ENCODE measurements at places on chromosomes 4 and X. TPM values are rescaled to one million over a fixed set of nuclear protein-coding genes. Genes with fewer than 3 reads are reported as not detected.

Gene SOWAHB
- total RNA-seq = not detected

Gene AVPR2
- total RNA-seq = not detected

Gene STPG2
- total RNA-seq = 0.23 TPM

Gene FANCB
- total RNA-seq = 9.3 TPM

Gene FAM47A
- total RNA-seq = not detected

Gene DKK2
- 0.56 TPM for total RNA-seq

Gene ACE2
- not detected for total RNA-seq

Gene SASH3
- total RNA-seq = 356 TPM

Gene AKAP14
- total RNA-seq = not detected

Gene CFI
- not detected for total RNA-seq

Gene RNF150
- total RNA-seq = not detected

DNA sequence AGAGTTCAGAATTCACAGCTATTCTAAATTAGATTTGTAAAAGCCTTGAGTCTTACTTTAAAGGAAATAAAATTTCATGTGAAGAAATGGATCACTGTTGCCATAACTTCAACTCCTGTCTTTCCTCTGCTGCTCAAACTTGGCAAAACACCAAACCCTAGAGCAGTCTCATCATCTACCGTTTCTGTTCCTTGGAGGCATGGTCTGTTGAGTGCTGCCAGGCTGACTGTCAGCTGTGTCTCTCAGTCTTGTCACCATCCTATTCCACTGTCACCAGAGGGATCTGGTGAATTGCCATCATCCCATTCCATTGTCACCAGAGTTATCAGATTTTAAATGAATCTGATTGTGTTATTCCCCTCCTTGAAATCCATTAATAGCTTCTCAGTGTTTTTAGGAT lies 55.6 kb downstream of the STIM2 start:
- no peak for DNase-seq

DNA sequence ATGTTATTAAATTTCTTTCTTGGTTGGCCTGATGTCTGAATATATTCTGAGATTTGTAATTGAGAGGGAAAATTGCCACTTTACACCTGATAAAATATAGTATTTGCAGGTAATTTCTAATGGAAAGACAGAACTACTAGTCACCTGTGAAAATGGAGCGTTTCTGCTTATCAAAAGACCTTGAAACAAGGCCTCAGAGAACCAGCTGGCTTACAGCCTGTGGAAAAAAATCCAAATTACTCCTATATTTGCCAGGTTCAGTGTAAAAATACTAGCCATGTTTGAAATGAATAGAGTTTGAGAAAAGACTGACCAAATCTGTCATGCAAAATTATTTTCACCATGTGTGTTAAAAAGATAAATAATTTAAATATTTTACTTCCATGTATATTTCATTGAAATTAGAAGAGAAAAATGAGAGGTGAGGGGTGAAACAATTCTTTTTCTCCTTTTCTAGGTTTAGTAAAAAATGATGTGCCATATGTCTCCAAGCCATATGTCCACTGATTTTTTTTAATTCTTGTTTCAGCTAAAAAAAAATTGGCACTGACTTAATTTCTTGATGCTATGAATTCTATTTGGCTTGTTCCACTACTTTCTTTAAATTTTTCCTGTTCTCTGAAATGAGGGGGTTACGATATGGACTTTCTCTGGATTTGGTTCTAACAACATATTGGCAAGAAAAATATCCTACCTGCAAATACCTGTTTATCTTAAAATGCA lies 464.9 kb downstream of the GRXCR1 start:
- DNase-seq = no peak

DNA sequence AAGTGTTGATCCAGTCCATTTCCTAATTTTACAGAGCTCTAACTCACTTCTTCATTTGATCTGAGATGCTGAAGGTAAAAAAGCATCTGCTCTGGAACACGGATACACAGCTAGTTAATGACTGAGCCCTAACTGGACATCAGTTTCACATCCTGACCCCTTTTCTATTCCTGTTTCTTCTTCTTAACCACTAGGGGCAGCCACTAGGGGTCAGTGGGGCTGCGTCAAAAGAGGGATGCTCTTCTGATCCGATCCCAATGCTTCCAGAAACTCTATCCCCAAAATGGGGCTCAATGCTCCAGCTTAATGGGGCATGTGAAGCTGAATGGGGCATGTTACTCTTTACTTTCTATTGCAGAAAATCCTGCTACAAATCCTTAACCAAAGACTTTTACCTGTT lies 33.4 kb upstream of the PHKA2 start:
- no peak for DNase-seq

- DNase-seq = no peak
Observed at GRCh38 chr4:41015016-41015675, 199.2 kb downstream of the APBB2 start.

- DNase-seq = no peak
Observed at GRCh38 chr4:74638689-74639088, 155.6 kb downstream of the BTC start.

GRCh38 chrX:149003863-149004660 lies 501.0 kb downstream of the IDS start:
- DNase-seq = no peak

GRCh38 chrX:15014281-15014680 lies 141.1 kb downstream of the MOSPD2 start:
- DNase-seq = no peak

DNA sequence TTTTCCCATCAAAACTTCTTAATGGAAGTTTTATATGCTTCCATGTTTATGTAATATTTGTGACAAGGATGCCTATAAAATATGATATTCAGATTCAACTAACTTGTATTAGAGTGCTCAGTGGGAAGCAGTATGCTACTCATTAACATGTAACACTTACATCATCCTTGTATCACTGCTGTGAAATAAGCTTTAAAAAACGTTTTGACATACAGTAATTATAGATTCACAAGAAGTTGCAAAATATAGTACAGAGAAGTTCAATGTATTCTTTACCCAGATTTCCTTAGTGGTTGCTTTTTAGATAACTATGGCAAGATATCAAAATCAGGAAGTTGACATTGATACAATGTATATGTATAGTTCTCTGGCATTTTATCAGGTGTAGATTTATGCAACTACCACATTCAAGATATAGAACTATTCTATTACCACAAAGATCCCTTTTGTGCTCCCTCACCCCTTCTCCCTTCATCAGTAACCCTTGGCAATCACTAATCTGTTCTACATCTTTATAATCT lies 56.3 kb downstream of the DTHD1 start:
- DNase-seq = no peak

GRCh38 chr4:121192480-121192879 lies 28.4 kb upstream of the TNIP3 start:
- no peak for DNase-seq

- DNase-seq = no peak
Observed at GRCh38 chr4:36133086-36133485, 111.2 kb downstream of the ARAP2 start.

DNA sequence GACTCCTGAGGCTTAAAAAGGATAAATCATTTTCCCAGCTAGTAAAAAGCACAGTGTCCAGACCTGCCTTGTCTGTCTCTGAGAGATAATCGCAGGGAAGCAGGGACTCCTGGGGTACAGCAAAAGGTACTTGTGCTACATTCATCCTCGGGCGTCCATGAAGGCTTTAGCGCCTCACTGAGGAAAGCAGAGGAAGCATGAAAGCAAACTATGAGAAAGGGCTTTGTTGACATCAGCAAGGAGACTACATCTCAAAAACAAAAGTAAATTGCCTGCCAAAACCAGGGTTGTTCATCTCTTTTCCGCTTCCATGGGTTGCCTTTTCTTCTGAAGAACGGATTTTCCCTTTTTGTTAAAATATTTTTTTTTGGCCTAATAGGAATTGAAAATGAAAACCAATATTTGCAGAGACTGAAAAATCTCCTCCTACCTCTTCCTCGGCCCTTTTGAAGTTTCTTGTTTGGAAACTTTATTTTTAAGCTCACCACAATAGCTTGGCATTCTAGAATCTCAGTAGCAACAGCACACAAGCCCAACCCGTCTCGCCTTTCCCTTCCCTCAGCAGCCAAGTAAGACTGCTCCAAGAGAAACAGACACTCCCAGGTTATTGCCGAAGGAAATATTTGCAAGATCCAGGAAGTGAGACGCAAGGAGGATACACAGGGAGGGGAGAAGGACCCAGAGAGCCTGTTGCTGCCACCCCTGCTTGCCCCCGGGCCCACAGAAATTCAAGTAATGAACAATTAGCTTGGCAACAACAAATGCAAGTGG lies 148.3 kb upstream of the DGKK start:
- DNase-seq = no peak

DNA sequence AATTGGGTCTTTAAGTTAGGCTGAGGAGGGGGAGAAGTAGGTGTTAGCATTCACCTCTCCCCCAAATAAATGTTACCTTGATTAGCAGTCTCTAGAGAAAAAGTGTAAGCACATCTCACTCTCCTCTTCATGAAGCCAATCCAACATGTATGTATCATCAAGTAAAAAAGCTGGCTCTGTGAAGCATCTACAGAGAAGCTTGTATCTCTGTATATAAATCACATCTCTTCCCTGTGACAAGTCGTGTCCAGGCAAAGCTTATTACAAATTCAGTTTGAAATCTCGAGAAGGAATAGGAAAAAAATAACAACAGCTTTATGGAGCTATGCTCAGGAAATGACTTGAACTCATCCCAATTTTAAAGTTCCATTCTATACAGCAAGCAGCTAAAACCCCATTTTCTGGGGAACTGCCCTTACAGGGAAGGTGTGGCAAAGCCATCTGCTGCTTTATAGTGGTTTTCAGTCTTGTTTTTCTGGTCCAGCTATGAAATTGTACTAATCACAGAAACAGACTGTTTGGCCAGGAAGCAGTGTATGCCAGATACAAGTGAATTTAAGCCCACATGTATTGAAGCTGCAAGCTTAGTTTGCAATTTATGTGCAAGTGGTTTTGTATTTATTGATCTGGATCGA lies 313.3 kb upstream of the NOCT start:
- no peak for DNase-seq

DNA sequence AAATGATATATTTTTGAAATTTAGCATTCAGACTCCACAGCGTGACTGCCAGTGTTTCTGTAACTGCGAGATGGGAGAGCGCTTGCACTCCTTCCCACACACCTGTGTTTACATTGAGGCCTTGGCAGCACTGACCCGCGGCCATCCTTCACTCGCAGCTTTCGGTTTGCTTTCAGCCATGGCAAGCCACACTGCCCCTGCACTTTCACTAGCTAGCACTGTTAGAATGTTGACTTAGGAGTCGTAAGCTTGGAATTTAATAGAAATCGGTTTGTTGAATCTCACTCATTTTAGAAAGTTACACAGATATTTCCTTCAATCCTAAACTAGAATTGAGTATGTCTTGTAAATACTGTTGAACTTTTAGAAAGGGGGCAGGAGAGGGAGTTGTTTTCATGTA lies 136.2 kb downstream of the CFAP299 start:
- DNase-seq = no peak

DNA sequence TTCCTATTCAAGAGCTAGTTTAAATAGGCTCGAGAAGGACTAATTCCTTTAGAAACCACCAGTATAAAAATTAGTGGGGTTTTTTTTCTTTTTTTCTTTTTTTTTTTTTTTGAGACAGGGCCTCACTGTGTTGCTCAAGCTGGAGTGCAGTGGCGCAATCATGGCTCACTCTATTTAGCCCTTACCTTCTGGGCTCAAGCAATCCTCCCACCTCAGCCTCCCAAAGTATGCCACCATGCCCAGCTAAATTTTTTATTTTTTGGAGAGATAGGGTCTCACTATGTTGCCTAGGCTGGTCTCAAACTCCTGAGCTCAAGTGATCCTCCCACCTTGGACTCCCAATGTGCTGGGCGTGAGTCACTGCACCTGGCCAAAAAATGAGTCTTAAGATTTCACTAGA lies 52.8 kb downstream of the APOO start:
- no peak for DNase-seq

- no peak for DNase-seq
Observed at GRCh38 chr4:186449954-186450353, 105.4 kb downstream of the MTNR1A start.

- no peak for DNase-seq
Observed at GRCh38 chr4:75172551-75172950, 239.6 kb downstream of the PARM1 start.

GRCh38 chr4:90118527-90119195 lies 8.5 kb upstream of the CCSER1 start:
- DNase-seq = no peak

- DNase-seq = no peak
Observed at GRCh38 chr4:7183161-7183560, 9.2 kb upstream of the SORCS2 start.

DNA sequence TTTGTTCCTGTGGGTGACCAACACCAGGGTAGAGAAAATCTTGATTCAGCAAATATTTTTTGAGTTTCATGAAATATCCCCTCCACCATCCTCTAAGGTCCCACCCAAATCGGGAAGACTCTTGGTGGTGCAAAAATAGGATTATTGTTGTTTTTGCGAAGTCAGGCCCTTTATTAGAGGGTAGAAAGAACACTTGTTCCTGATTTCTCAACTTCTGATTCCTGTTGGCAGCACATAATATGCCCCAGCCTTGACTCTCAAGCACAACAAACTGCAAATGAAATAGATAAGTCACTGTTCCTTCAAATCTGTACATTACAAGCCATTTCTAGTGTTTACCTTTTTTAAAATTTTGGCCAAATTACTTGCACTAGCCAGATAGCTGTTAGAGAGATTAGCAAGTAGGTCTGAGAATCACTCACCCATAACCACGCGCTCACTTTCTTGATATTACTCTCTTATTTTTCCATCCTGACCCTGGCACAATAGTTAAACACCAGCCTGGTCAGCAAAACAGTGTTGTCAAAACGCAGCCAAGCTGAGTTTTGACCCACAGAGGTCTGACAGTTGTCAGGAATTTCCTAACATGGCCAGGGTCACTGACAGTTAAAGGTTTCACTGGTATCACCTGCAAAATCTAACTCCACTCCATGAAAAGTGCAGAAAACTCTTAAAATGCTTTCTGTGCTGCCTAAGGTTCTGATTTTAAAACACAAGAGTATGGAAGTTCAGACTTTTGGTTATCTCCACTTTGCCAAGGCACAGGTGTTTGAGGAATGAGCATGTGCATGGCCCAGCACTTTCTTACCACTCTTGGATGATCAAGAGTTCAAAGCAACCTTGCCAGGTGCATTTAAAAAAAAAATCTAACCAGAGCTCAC lies 69.8 kb downstream of the RBM47 start:
- DNase-seq = no peak

DNA sequence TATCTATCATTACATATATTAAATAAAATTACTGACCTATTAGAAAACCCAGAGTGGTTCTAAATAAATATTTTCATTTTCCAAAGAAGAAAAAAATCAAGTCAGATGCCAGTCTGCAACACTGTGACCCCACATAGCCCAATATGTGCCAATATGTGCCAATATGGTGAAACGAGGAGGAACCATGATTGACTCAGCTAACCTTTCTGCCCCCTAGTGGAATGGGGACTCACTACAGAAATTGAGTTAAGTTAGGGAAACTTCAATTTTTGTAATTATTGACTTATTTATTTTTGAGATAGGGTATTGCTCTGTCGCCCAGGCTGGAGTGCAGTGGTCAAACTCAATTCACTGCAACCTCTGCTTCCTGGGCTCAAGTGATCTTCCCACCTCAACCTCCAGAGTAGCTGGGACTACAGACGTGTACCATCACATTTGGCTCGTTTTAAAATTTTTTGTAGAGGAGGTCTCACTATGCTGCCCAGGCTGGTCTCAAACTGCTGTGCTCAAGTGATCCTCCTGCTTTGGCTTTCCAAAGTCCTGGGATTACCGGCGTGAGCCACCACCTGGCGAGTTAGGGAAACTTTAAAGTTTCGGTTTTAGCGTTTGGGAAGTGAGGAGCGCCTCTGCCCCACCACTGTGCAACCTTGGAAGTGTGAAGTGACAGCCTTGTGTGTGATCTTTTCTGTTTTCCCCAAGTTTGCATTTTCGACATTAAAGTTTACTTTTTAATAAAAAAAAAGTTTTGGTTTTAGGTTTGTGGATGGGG lies 116.8 kb upstream of the SHISA3 start:
- DNase-seq = no peak
